ENCODE measurements at places on chromosomes 11 and 22.
A peak's percentile ranks its signal among the peaks of the same experiment; 100 is the strongest.

GRCh38 chr11:114522818-114523217, 36.9 kb downstream of the NXPE1 start:
- no peak for DNase-seq

DNA sequence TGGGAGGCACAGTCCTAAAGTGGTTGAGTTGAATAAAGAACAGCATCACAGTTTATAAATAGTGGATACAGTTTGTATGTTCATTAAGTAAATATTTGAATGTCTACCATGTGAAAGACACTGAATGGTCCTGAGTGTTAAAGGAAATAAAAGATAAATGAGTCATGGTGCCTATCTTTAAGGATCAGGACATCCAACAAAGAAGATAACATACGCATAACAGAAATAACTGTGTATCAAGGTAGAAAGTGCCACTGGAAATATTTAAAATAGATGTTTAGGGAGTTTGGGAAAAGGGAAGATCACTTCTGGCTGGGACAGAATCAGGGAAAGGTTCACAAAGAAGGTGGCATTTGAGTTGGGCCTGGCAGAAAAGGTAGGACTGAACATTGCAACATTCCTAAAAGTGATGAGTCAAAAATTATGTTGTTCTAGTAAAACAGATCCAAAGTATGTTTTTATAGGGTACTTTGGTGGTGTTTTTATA, 41.5 kb downstream of the CSTPP1 start:
- DNase-seq, result no peak

GRCh38 chr11:60194511-60194910, 11.6 kb upstream of the MS4A6A start:
- DNase-seq, result no peak

- DNase-seq, result no peak
Observed at GRCh38 chr11:126543691-126544090, 188.2 kb downstream of the ST3GAL4 start.

DNA sequence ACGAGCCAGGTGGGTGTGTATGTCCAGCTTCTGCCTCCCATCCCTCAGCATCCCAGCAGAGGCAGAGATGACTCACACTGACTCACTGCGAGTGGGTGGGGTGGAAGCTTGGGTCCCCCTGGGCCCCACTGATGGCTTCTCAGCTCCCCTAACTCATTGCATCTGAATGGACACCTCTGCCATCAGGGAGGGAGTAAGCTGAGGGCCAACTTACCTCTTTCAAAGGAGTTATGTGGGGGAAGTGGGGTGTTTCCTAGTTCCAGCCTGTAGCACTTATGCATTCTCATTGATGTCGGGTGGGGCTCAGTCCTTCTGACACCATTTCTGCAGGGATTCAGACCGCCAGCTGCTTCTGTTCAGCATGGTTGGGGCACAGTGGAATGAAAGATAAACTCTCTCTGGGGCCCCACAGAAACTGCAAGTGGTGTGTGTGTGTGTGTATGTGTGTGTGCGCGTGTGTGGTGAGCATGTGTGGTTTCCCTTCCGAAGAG, 1425.8 kb downstream of the TBC1D22A start:
- peak; percentile 38 for DNase-seq

- no peak for DNase-seq
Observed at GRCh38 chr22:19773470-19774040, 13.0 kb downstream of the TBX1 start.

GRCh38 chr11:111977146-111978027, 40.2 kb downstream of the DIXDC1 start:
- no peak for DNase-seq

DNA sequence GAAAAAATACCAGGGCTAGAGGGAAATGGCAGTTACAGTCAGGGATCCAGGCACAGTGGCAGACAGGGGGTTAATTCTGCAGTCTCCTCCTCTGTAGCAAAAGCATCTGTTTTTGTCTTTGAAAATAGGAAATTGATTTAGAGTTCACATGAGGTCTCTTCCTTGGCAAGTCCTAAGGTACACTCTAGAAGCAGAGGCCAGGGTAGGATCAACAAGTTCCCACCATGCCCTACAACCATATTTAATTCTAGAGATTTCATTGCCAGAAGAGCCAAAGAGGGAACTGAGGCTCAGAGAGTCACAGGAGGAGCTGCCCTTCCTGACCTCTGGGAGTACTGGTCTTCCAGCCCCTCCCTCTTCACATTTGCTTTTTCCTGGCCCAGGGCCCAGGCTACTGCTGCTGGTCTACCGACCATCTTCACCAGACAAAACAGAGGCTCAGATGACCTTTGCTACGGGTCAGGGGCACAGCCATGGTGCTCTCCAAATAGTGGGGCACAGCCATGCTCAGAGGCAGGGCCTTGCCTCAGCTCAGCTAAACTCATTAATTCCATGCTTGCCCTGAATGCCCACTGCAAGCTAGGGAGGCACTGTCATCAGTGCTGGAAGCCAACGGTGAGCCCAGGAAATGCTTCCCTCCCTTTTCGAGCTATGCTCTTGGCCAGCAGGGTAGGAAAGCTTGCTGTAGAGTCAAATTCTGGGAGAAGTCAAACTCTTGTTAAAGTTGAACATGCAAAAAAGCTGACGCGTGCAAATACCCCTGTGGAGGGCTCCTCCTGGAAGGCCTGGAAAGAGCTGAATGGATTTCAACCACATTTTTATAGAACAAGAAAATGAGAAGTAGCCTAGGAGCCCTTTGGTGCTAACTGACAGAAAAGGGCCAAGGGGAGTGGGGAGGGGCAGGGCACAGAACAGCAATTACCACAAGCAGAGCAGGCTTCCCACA, 11.7 kb upstream of the CHRM4 start:
- DNase-seq, result no peak

DNA sequence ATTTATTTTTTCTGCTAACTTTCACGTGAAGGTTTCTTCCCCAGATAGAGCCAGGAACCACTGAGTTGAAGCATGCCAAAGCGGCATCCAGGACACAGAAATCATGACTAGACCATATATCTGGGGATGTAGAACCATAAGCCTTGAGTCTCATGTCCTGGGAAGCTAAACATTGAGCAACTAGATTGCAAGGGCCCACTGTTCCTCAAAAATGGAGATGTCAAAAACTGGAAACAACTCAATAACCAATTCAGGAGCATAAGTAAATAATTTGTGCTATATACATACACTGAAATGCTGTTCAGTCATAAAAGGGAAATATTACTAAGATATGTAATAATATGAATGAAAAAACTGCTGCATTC, 29.0 kb upstream of the CARD16 start:
- DNase-seq, result no peak

DNA sequence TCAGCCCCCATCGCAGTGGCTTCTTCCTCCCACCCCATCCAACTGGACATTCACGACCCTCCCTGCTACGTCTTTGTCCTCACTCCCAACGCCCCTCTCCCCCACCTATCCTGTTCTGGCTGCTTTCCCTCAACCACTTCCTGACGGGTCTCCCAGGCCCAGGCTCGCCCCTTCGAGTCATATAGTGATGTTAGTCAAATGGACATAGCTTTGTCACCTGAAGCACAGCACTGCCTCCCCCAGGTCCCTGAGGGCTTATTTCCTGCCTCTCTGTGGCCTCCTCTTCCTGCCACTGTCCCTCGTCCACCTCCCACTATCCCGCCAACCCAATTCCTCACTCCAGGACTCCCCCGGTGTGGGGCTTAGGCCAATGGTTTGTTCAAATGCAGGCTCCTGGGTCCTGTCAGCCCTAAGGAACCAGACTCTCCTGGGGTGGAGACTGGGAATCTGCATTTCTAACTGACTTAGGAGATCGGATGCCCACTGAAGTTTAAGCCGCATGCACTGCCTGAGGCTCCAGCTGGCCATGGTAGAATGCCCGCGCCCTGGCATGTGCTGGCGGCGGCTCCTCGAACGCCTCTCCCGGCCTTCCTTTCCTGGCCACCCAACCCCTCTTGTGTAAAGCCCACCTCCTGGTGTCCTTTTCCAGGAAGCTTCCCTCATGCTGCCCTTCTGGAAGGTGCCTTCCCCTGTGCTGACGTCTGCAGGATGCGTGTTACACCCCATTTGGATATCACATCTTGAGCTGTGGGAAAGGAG, 18.3 kb downstream of the SUN2 start:
- no peak for DNase-seq

- DNase-seq, result no peak
Observed at GRCh38 chr11:71373791-71374454, 74.3 kb downstream of the DHCR7 start.

DNA sequence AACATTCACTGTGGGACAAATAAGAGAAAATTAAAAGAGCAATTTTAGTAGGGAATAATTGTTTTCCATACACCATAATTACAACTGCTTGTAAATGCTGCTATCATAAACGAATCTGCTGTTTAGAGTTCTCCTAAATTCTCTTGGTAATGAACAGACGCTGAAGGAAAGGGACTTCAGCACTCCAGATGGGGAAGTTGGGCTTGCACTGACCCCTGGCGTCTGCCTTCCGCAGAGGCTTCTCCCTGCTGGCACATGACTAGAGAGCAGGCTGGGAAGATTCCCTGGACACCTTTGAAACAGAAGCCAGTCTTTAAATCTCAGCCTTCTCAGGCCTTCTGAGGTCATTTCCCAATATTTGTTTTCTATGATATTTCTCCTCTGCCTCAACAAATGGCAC, 84.1 kb downstream of the NXPE2 start:
- no peak for DNase-seq

DNA sequence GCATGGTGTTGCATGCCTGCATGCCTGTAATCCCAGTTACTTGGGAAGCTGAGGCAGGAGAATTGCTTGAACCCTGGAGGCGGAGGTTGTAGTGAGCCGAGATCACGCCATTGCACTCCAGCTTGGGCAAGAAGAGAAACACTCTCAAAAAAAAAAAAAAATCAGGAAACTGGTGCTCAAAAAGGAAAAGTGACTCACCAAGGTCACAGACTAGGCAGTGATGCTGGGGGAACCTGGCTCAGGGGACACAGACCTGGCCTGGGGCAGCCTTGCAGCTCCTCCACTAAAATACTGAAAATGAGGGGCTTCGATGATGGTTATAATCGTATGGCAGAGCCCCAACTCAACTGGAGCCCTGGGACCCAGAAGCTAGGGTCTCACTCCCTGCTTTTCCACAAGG, 8.1 kb upstream of the SLC35E4 start:
- DNase-seq, result no peak

DNA sequence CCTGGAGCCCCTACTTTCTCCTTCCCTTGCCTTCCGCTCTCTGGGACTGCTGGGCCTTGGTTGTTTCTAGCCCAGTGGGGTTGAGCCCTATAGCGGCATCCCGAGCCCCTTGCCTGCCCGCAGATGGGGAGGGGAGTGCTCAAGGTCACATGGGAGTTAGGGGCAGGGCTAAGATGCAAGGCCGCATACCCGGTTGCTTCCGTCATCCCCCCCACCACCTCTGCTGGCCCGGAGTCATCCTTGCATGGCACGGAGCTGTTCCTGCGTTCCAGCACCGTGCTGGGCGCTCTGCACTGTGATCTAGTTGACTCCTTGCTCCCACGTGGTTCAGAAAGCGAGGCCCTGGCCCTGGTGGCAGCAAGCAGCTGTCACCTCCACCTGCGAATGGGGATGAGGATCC, 18.0 kb downstream of the FLRT1 start:
- DNase-seq, result no peak

GRCh38 chr11:88178191-88178590, 2.9 kb upstream of the RAB38 start:
- DNase-seq, result no peak

GRCh38 chr11:121163658-121164308, 62.7 kb downstream of the TECTA start:
- DNase-seq, result no peak

DNA sequence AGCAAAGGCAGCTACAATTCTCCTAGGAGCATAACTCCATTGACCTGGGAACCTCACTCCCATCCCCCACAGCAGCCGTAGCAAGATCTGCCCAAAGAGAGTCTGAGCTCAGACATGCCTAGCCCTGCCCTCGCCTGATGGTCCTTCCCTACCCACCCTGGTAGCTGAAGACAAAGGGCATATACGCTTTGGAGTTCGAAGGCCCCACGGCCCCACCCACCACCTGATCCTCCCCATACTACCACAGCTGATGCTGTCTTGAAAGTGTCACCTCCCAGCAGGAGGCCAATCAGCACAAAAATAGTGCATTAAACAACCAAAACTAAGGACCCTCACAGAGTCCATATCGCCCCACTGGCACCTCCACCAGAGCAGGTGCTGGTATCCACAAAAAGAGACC, 22.6 kb upstream of the GNAZ start:
- DNase-seq, result no peak

- DNase-seq, result no peak
Observed at GRCh38 chr22:44244265-44244822, 63.6 kb downstream of the PARVG start.

- DNase-seq, result peak; percentile 89
Observed at GRCh38 chr22:30265823-30266444, 717 bp downstream of the OSM start.

DNA sequence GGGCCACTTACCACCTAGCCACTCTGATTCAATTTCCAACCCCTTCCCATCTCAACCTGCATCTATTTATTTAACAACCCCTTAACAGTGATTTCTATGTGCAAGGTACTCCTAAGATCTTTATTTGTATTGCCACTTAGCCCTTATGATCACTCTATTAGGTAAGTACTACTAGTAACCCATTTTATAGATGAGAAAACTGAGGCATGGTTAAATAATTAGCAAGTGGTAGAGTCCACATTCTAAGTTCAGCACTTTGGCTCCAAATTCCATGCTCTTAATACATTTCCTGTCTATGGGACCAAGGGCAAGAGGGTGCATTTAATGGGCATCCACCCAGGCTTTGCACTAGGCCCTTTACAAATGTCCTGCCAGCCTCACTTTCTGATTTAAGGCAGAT, 38.1 kb upstream of the CSNK2A3 start:
- DNase-seq, result no peak

DNA sequence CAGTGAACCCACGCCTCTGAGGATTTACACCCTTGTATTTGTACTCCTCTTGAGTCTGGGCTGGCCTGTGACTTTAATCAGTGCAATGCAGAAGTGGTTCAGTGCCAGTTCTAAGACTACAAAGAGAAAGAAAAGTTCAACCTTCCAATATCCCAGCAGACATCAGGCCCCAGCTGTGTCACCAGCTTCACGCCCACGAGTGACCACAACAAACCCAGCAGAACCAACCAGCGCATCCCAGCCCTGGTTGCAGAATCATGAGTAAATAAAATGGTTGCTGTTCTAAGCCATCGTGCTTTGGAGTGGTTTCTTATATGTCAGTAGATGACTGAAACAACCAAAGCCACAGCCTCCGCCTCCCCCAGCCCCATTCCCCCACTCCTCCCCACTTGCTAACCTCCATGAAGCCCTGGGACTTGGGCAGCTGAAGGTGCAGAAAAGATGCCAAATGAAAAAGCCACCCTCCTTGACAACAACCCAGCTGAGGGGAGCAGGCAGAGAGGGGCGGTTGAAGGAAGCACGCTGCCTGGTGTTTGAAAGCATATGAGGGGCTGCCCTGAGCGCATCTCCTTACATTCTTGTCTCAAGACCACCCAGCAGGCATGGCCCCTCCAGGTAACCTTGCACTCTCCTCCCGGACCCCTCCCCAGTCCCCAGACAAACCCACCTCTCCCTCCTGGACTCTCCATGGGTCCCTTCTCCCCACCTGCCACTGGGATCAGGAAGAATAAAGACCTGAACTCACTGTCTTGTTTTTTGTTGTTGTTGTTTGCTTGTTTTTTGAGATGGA, 20.9 kb downstream of the TSKU start:
- peak; percentile 11 for DNase-seq

GRCh38 chr11:17978553-17979287, 34.1 kb downstream of the SERGEF start:
- no peak for DNase-seq

Data from CD4-positive, alpha-beta T cell treated with Interleukin-17A for 1 hour (primary cell).